Lung microvascular endothelial cell (primary cell): ENCODE measurements at places on chromosomes 3 and 15. TPM values are rescaled to one million over a fixed set of nuclear protein-coding genes. Genes with fewer than 3 reads are reported as not detected.
A peak's percentile ranks its signal among the peaks of the same experiment; 100 is the strongest.

DNA sequence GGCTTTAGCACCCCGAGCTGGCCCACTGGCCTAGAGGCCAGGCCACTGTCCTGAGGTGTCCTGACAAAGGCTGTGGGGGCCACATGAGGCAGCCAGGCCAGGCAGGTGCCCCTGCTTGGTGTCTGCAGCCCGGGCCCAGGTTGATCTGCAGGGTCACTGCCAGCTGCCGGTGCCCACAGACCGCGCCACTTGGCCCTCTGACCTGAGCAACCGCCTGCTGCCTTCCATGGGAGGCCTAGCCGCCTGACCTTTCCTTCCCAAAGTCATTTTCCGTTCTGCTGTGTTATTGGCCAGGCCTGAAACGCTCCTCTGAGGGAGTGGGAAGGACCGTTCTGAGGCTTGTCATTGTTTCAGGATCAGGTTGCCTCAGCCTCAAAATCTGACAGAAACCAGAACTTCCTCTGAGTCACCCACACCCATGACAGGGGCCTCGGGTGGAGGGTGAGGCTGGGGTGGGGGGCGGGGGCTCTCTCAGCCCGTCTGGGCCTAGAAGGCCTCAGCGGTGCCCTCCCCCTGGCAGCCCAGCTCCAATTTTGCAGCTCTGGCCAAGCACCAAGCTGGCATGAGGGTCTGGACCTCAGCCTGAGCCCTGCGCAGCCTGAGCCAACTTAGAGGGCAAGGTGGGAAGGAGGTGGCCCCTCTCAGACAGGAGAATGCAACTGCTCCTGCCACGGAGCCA, 140.7 kb upstream of the MEF2A start:
- peak; percentile 60 for DNase-seq

- peak; percentile 90 for DNase-seq
These were observed 82.2 kb upstream of the CTDSPL start for GRCh38 chr3:37779289-37780152.

DNA sequence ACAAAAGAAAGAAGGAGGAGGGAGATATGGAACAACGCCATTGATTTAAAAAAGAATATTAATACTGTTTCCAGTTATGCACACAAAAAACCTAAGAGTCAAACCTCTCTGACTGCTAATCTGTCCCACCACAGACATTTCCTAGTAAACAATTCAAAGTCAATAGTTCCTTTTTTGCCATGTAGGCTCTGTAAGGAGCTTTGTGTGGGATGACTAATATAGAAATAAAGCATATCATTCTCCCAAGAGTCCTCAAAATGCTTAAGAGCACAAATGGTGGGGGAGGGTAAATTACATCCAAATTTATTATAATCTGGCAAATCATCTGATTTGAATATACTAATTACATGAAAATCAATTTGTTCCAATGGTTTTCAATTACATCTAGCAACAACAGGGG, 155.9 kb upstream of the CNTN4 start:
- no peak for DNase-seq

ZBTB47 gene
- total RNA-seq = 9.8 and 23.6 TPM in 2 replicates

SUCNR1 gene
- total RNA-seq = not detected in 2 replicates

GRM2 gene
- total RNA-seq = under 0.01 TPM in 2 replicates

ITIH3 gene
- 0.22 and 0.60 TPM in 2 replicates for total RNA-seq

- no peak for DNase-seq
These were observed 49.4 kb upstream of the GSK3B start for GRCh38 chr3:120143676-120144075.

GRCh38 chr3:160343132-160343531, 55.9 kb downstream of the IFT80 start:
- peak; percentile 25 for DNase-seq

GRCh38 chr15:55696221-55696620, 46.7 kb downstream of the PRTG start:
- no peak for DNase-seq

LTF gene
- under 0.01 and 0.22 TPM in 2 replicates for total RNA-seq

SLC22A14 gene
- not detected in 2 replicates for total RNA-seq

CD200 gene
- total RNA-seq = 3.1 and 9.9 TPM in 2 replicates

DNA sequence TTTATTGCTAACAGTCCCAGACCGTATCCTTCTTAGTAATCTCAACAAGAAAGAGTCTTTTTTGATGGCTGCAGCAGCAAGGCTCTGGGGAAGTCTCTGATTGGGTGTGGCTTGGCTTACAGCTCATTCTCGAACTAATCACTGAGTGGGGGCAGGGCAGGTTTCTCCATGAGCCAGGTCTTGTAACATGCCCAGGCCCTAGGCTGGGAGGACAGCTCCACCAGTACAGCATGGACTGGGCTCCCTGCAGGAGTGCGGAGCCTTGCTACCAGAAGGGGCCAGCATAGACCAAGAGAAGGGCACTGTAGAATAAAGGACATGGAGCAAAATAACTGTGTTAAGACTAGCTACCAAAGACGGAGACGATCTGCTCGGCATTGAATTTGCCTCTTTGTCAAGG, 7.2 kb downstream of the CD276 start:
- no peak for DNase-seq

- no peak for DNase-seq
These were observed 35.6 kb upstream of the GPR160 start for GRCh38 chr3:170002231-170002630.

- no peak for DNase-seq
These were observed 78.4 kb upstream of the OSTN start for GRCh38 chr3:191120447-191121298.

- DNase-seq = no peak
These were observed 95.3 kb downstream of the AKAP13 start for GRCh38 chr15:85475711-85476110.

DNA sequence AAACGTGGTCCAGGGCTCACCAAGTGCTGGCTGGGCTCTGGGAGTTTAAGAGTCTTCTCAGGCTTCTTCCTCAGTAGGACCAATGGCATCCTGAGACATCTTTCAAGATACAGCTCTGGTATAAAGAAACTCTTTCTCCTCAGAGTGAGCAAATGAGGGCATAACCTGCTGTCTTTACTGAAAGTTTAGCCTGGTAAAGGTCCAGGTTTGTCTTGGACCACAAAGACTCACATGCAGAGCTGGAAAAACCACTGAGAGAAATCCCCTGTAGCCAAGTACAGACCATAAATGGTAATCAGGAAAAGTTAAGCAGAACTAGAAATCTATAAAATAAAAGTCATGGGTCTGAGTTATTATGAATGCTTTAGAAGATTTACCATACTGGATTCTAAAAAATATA, 23.1 kb downstream of the CD47 start:
- no peak for DNase-seq

DNA sequence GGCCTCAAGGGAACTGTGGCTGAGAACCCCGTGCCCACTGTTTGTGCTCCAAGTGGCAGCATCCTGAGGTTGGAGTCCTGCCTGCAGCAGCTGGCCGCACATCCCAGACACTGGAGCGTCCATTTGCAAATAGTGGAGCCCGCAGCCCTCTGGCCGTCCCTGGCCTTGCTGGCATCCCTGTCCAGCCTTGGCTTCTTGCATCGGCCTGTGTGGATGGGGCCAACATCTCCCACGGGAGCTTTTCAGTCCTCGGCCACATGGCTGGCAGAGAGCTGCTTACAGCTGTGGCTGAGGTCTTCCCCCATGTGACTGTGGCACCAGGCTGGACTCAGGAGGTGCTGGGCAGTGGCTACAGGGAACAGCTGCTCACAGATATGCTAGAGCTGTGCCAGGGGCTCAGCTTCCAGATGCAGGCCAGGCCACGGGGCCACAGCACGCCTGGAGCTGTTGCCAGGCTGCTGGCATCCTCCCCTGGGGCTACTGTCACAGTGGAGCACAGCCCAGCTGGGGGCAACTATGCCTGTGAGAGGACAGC, 71.2 kb downstream of the FAM43A start:
- no peak for DNase-seq

DNAH12 gene
- total RNA-seq = under 0.01 TPM in 1 of 2 replicates, not detected in the other

GRCh38 chr15:29312387-29312786, 42.8 kb upstream of the NSMCE3 start:
- DNase-seq = no peak

DNA sequence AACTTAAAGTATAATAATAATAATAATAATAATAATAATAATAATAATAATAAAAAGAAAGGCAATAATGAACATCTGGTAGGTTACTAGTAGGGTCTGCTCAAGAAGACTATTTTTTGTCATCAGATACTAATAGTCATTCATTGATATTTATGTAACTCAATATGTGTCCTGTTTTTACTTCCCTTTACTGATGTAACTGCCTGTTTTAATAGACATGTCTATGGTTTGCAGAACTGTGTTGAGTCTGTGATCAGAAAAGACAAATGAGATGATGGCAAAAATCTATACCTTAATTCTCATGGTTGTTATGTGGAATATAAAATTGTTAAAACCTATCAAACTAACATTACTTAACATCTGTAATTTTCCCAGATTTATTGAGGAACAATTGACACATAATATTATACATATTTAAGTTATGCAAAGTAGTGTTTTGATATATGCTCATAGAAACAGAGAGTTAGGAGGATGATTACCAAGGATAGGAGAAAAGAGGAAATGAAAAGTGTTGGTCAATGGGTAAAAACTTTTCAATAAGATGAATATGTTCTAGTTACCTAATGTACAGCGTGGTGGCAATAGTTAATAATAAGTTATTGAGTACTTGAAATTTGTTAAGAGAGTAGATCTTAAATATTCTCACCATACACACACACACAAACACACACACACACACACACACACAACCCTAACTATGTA, 699.4 kb downstream of the ZPLD1 start:
- DNase-seq = no peak

RASA2 gene
- total RNA-seq = 5.4 and 7.3 TPM in 2 replicates

DNA sequence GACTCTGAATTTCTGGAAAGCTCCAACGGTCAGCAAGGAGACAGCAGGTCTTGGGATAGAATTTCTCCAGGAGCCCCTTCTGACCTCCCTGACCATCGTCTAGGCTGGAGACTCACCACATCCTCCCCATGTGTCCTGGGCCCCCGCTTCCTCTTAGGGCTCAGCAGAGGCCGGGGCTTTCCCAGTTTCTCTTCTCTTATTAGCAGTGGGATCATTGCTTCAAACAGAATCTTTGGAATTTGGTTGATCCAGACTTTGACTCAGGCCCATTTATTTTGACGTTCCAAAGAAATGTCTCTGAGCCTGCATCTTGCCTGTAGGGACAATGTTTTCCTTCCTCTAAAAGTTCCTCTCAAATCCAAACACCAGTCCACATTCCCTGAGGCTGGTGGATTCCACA, 38.4 kb upstream of the SLC6A6 start:
- no peak for DNase-seq

DNA sequence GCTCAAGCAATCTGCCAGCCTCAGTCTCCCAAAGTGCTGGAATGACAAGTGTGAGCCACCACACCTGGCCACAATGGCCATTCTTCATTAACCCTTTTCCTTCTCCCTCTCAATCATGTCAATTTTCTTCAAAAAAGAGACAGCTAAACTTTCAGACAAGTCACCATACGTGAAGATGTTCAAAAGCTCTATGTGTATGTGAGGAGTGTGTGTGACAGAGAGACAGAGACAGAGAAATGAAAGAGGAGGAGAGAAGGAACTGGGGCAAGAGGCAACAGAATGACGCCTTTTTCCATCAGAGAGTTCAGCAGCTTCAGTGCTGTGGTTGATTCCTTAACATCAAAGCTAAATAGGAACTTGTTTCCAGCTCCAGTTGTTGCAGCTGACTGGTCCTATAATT, 27.4 kb downstream of the OSBPL10 start:
- no peak for DNase-seq

DNA sequence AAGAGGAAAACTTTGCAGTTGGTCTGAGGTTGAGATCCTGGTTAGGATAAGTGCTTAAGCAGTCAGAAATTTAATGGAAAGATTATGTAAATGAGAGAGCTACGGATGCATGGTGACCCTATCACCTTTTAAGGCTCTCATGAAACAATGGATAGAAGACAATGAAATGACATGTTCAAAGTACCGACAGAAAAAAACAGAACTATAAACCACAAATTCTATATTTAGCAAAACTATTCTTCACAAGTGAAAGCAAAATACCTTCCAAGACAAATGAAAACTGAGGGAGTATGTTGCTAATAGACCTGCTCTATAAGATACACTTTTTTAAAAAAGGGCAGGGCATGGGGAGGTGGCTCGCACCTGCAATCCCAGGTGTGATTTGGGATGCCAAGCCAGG, 32.2 kb downstream of the DNAAF4 start:
- DNase-seq = no peak

DNA sequence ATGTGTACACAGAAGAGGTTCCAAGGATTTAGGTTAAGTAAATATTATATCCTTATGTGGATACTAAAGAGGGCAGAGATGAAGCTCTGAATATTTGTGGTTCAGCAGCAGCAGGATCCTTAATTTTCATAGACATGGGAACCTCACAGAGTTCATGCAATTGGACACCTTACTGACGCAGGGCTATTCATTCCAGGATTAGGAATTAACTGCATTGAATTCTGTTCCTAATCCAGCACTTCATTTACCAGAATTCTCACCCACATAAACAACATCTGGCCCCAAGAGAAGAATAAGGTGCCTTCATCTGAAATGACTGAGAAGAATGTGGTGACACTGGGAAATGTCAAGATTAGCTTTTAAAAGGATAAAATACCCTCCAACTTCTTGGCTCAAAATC, 62.4 kb downstream of the ADAMTS9 start:
- DNase-seq = no peak

RASGRF1 gene
- total RNA-seq = 0.65 and 1.8 TPM in 2 replicates

RTF1 gene
- 11.3 and 12.5 TPM in 2 replicates for total RNA-seq

DNA sequence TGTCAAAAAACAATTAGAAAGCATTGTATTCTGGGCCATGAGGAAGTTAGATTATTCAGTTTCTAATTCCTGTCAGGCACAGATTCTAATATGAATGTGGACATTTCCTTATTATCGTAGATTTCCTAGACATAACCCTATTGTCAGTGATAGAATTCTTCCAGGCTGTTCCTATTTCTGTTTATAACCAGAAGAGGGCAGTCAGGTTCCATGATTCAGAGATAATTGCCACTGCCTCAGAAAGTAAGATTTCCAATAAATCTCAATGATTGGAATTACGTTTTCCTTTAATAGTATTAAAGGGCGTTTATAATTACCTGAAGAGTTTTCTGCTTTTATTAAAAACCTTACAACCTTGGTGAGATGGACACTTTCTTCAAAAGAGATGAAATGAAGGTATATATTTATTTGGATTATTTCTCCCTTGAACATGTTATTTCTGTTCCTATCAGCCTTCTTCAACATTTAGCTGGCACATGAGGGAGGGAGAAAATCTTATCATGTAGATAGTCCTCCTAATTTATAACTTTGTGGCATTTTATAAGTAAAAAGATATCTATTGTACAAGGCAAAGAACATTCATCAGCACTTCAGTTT, 439.2 kb downstream of the MCTP2 start:
- DNase-seq = peak; percentile 83

DNA sequence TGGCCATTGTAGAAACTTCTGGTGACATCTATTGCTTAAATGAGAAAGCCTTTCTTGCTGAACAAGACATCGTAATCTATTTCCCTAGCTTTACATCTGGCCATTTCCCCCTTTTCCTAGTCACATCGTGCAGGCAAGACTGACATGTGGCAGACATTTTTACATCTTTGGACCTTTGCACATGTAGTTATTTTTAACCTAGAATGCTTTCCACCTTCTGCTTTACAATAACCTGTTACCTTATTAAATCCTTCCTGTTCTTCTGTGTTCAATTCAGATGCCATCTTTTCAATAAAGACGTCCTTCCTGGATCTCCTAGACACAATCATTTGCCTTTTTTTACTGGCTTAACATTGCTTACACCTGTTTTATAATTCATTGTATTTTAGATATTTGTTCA, 343.3 kb downstream of the DIPK2A start:
- DNase-seq = no peak

GALNT15 gene
- total RNA-seq = 27.0 and 392 TPM in 2 replicates

- no peak for DNase-seq
These were observed 42.9 kb downstream of the TBC1D2B start for GRCh38 chr15:78034495-78035191.
